Dorsolateral prefrontal cortex (tissue), 122 donors: ENCODE measurements at places on chromosomes 6 and 20.

GRCh38 chr6:144027932-144028587 is 20.0 kb upstream of the PLAGL1 start:
- no peak for DNase-seq

DNA sequence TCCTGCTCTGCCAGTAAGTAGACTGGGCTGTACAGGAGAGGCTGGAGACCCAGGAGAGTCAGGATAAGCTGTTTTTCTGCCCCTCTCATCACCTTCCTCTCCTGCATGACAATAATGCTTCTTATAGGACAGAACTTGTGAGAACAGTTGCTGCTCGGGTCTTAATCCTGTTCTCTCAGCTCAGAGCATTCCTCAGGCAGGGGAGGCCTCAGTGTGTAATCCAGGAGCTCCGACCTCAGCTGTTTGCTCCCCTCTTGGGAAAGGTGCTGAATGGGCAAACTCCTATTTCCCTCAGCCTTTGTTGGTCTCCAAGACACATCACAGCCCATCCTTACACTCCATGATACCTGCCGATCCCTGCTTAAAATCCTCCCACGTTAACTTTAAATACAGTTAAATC is 134.9 kb upstream of the LRFN2 start:
- no peak for DNase-seq

DNA sequence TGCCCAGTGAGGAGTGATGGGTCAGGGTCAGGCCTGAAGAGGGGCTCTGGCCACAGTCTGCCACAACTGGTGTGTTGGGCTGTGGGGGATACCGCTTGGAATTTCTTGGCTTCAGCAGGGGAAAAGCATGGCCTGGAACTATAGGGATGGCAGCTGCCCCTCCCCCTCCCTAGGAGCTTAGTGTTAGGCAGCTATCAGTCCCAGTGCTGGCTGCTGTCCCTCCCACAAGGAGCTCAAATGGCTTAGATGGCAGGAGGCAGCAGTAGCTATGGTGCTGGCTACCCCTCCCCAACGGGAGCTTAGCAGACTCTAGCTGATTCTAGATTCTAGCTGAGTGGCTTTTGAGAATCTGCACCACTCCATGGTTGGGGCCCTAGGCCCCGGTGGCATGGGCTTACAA is 414.5 kb upstream of the HSF2 start:
- DNase-seq = no peak

DNA sequence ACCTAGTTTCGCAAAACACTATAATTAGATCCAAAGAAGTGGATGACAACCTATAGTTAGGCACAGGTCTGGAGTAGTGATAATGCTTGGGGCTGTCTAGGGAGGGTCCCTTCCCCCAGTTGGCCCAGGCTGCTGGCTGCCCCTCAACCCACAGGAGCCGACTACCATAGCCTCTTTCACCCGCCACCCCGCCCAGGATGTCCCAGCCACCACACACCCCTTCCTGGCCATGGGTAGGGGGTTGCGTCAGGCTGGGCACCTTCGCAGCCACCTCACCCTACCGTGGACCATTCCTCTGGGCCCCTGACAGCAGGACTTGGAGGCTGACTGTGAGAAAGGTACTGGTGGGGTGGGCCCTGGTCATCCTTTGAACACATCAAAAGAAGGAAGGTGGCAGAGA is 8.5 kb downstream of the TFEB start:
- DNase-seq = no peak

- no peak for DNase-seq
Observed at GRCh38 chr6:134322216-134322615, 4.3 kb upstream of the SGK1 start.

DNA sequence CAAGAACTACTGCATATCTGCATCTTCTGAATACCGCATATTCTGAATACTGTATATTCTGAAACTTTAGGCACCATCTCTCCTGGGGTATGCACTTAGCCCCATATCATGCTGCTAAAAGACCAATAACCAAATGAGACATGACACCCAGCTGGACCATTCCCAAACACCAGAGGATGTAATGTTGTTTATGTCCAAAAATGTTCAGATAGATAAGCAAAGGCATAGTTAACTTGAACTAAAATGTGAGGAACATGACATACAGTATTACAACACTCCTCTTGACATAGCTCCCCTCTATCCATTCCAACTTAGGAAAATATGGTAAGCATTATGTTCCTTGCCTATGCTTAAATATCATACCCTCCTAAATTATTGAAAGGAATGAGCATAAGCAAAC is 127.3 kb downstream of the TENT5A start:
- no peak for DNase-seq

- no peak for DNase-seq
Observed at GRCh38 chr20:57667924-57668782, 41.7 kb downstream of the PMEPA1 start.

DNA sequence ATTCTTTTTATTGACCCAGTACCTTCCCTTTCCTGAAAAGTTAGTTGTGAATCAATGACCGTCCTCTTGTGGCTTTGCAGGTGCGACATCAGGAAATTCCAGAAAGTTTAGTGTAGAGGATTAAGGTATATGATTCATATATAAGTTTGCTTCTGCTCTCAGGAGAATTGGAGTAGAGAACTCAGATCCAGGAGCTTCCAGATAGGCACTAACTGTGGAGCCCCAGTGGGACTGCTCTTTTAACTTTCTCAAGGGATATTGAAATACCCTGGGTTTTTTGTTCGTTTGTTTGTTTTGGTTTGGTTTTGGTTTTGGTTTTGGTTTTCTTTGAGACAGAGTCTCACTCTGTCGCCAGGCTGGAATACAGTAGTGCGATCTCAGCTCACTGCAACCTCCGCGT is 9.5 kb downstream of the TAAR2 start:
- DNase-seq = no peak

DNA sequence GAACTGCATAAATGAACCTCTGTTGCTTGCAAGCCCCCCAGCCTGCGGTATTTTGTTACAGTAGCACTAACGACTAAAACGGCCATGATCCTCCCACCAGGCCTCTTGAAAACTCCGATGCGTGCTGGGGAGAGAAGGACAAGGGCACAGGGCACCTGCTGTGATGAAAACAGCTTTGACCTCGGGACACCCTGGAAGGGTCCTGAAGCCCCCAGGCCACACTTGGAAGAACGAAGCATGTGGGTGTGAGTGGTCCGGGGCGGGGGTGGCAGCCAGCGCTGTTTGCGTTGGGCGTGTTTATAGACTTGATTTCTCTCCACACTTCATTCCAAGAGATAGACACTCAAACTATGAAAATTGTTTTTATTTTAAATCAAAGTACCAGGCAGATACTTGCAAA is 13.2 kb upstream of the HELZ2 start:
- DNase-seq = no peak

DNA sequence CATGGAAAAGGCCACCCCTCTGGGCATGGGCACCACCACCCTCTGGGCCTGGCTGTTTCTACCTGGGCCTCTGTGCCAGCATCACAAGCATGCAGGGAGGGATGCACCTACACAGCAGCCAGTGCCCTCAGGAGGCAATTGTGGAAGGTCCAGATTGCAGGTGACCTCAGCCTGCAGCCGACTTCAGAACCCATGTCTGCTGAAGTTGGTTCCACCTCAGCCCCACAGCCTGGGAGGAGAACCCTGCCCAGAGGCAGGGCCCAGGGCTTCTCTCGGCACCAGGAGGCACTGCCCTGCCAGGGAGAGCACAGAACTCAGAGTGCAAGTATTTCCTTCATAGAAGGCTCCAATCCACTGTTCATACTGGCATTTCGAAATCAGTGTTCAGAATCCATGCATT is 149.8 kb downstream of the TTLL2 start:
- no peak for DNase-seq

GRCh38 chr20:13799974-13800373 is 15.1 kb downstream of the NDUFAF5 start:
- DNase-seq = no peak

DNA sequence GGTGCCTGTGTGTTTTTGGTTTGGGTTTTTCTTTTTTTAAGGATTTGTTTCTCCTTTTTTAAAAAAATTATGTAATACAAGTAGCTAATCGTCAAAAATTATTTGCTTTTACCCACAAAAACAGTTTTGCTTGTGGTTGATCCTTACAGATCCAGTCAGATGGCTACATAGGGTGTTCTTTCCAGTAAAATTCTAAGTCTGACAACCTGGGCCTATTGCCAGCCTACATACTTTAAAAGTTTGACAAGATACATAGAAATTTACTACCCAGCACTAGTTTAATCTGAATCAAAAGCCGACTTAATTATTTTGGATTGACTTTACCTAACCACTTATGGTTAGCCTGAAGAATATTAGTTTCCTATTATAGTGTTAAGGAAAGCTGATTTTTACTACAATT is 2.1 kb upstream of the SOX4 start:
- no peak for DNase-seq

DNA sequence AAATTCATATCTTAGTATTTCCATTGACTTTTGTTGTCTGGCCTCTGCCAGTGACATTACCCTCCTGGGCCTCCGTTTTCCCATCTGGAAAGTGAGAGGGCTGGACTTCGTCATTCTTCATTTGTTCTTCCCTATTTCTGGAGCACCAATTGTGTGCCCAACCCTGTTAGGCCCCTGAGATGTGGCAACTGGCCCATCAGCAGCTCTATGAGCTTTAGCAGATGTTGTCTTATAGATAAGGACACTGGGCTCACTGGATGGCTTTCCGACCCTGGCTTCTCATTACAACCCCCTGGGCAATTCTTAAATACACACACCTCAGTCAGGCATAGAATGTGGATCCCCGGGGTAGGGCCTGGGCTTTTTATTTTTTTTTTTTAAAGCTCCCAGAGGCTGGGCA is 14.7 kb downstream of the PABPC1L start:
- DNase-seq = no peak

GRCh38 chr20:45337367-45338120 is 10.7 kb downstream of the SDC4 start:
- DNase-seq = no peak

DNA sequence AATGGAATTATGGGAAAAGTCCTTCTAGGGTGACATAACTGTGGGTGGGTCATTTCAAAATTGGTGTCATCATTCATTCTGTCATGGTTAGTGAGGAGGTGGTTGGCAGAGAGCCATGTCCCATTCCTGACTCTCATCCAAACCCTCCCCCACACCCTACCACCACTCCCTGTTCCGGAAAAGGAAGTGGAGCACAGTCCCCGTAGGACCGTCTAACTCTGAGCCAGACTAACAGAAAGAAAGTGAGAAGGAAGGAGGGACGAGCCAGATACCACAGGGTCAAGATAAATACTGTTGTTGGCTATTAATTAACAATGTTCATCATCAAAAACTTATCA is 4.8 kb downstream of the TRIM10 start:
- no peak for DNase-seq

GRCh38 chr6:150770637-150771036 is 94.9 kb upstream of the MTHFD1L start:
- no peak for DNase-seq

DNA sequence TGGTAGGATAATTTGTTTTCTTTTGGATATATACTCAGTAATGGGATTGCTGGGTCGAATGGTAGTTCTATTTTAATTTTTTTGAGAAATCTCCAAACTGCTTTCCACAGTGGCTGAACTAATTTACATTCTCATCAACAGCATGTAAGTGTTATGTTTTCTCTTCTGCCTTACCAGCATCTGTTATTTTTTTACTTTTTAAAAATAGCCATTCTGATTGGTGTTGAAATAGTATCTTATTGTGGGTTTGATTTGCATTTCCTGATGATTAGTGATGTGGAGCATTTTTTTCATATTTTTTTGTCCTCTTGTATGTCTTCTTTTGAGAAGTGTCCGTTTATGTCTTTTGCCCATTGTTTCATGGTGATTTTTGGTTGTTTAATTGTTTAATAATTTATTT is 11.9 kb downstream of the HINT3 start:
- DNase-seq = no peak

DNA sequence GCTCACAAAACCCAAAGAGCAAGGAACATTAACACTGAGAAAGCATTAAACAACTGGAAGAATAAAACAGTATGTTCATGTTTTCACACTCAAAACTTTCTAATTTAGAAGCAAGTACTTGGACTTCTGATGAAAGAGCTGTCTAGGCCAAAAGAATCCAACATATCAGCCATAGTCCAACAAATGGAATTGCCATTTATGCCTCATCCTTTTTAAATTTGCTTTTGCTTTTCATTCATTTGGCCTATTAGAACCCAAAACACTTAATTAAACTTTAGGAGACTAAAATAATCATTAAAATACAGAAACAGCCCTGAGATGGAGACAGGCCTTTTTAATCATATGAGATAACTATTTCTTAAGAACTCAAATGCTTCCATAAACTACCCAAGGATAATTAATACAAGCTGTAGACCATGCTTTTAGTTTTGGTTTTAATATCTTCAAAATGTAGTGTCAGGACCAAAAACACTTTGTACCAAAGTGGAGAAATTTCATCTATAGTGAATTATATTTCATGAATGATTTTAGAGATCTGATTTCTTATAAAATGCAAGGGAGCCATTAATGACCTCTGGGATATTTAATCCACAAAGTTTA is 166.5 kb downstream of the KIF6 start:
- no peak for DNase-seq

DNA sequence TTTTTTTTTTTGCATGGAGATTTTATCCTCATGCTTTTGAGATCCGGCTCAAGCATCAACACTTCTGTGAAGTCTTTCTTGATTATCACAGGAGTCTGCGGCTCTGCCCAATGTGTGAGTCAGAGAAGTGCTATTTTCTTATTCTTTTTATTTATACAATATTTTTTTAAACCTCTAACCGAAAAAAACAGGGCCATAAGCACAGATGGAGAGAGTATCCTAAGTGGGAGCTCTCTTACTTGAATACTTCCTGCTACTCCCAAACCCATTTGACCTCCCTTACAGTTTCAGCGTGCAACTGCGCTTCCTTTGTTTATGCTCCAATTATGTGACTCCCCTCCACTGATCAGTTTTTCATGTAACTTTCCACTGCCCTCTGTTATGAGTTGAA is 8.7 kb upstream of the ATXN1 start:
- DNase-seq = no peak
